ENCODE measurements at places on chromosomes 16 and 17. TPM values are rescaled to one million over a fixed set of nuclear protein-coding genes. Genes with fewer than 3 reads are reported as not detected.

DNA sequence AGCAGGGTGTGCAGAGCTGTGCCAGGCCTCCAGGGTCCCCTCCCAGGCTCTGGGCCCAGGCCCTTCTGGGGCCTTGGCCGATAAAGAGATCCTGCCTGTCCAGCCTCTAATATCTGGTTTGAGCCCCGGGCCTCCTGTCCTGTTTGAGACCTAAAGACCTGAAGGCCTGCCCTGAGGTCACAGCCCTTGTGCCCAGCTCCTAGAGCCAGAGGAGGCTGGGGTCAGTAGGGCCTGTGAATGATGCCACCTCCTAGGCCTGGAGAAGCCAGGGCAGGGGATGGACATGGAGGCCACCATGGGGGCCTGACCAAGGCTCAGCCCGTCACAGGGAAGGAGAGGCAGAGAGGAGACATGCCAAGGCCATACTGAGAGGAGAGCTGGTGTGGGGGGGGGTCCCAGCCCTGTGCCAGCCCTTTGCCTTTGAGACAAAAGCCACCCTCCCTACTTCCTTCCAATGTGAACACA lies 7.4 kb downstream of the KCNH6 start:
- H3K27ac ChIP-seq: no peak overlapping the region
- H3K4me3 ChIP-seq: no peak overlapping the region
- no peaks in the 10 kb centered on the region for H3K36me3 ChIP-seq
- H3K27me3 ChIP-seq: no peaks in the 10 kb centered on the region

GRCh38 chr16:31265329-31266245 lies 5.8 kb downstream of the ITGAM start:
- H3K36me3 ChIP-seq: peaks cover 14% of the 10 kb centered on the region
- H3K27me3 ChIP-seq: peaks cover 11% of the 10 kb centered on the region
- peak overlapping the region; percentile 4 for H3K4me3 ChIP-seq
- peak; percentile 53 for DNase-seq
- peaks cover 45% of the 10 kb centered on the region for H3K4me1 ChIP-seq

DNA sequence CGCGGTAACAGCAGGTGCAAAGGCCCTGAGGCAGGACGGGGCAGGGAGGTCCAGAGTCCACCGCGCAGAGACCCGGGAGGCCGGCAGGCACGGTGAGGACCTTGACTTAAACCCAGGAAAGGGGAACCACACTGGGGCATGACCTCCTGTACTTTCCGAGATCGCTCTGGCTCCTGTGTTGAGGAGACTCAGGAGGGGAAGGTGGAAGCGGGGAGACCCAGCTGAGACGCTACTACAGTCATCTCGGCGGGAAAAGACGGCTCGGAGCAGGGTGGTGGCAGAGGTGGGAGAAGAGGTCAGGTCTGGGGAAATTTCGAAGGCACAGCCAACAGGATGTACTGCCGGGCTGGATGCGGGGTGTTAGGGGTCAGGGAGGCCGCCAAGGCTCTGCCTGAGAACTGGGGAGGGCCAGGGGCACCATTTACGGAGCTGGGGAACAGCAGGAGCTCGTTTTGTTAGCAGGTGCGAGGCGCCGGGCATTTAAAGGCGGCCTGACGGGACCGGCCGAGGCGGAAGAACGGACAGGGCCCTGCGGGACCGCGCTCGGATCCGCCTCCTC lies 22.3 kb downstream of the NPTX1 start:
- no peaks in the 10 kb centered on the region for H3K36me3 ChIP-seq
- H3K27me3 ChIP-seq: peaks cover 9% of the 10 kb centered on the region
- H3K27ac ChIP-seq: peak overlapping the region; percentile 98
- peak overlapping the region; percentile 94 for H3K4me3 ChIP-seq
- peaks cover 50% of the 10 kb centered on the region for H3K4me1 ChIP-seq

Gene ASIC2
- total RNA-seq: not detected

Gene KCNJ16
- total RNA-seq: not detected

Data from activated CD8-positive, alpha-beta T cell treated with anti-CD3 and anti-CD28 coated beads, Interleukin-2, amount 10 ng/mL, durations not matched to agents 7 days and 5 days (primary cell).